ENCODE measurements at places on chromosomes 11 and 22.

DNA sequence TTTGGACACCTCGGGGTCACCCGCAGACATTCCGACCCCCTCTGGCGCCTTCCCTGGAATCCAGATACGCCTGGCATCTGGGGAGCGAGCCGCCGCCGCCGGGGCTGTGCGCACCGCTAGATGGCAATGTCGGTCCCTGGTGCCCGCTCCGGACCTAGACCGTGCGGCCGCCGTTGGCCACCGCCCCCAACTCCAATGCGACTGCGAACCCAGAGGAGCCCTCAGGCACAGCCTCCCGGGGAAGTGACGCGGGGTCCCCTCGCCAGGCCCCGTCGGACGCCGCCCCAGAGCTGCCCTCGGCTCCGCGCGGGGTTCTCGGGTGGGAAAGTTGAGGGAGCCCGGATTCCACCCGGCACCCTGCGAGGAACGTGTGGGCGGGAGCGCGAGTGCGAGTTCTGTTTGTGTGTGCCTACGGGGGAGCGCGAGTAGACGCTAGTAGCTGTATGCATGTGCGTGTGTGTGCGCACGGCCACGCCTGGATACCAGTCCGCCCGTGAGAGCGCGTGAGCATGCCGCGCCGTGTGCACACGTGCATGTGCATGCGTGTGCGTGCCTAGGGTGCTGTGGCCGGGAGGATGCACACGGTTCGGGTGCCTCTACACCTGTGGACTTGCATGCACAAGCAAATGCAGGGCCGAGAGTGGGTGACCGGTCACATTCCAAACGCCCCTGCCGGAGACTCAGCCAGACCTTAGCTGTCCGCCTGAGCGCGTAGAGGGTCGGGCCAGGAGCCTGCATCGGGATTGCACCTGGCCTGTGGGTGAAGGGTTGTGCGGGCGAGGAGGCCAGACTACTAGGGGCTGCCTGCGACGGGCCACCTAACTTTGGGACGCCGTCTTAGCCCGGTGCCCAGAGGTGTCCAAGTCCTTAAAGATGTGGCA lies 1.9 kb downstream of the CHRM4 start:
- no peak for DNase-seq

- no peak for DNase-seq
Measured at GRCh38 chr11:2095542-2095941, 43.6 kb downstream of the IGF2 start.

DNA sequence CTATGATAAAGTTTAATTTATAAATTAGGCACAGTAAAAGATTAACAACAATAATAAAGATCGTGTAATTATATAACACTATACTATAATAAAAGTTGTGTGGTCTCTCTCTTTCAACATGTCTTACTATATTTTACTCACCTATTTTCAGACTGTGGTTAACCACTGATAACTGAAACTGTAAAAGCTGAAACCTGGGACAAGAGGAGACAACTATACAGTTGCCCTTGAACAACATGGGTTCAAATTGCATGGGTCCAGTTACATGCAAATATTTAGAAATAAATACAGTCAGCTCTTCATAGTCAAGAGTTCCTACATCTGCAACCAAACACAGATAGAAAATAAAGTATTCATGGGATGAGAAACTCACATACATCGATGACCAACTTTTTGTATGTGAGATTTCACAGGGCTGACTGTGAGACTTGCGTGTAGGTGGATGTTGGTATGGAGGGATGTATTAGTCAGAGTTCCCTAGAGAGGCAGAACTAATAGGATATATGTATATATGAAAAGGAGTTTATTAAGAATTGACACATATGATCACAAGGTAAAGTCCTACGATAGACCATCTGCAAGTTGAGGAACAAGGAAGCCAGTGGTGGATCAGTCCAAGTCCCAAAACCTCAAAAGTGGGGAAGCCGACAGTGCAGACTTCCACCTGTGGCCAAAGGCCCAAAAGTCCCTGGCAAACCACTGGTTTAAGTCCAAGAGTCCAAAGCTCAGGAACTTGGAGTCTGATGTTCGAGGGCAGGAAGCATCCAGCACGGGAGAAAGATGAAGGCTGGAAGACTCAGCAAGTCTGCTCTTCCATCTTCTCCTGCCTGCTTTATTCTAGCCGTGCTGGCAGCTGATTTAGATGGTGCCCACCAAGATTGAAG lies 359.5 kb downstream of the INSC start:
- no peak for DNase-seq

- DNase-seq: no peak
Measured at GRCh38 chr11:3227568-3228444, 4.4 kb downstream of the MRGPRE start.

DNA sequence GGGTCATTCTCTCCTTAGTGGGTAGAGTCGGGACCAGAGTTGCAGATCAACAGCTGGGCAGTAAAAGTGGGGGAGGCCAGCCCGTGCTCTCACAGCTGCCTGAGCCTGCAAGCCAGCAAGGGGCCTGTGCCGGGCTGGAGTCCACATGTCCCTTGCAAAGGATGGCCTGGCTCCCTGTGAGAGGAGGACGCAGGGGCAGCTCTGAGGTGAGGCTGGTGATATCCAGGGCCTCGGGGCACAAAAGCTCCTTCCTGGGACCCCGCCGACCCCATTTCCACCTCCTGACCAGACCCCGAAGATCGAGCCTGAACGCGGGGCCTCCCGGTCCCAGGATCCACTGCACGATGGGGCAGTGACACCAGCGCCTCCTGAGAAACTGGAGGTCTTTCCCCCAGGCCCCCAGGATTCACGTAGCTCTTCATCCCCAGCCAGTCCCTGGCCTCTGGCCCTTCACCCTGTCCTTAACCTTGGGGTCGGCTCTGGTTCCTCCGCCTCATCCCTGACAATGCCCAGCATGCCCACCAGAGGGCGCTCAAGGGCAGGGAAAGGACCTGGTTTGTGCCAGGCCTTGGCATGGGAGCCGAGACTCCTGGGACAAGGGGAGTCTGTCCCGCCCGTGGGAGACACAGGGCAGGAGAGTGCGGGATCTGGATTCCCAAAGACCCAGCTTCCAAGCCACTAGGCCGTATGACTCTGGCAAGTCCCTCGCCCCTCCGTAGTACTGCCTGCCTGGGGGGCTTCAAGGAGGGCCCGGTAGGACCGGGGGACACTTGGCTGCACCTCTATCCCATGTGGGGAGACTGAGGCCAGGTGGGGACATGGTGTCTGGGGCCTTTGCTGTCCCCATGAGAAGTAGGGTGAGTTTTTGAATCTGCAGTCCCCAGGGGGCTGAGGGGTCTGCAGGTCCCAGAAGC lies 17.8 kb upstream of the WNT7B start:
- peak; percentile 61 for DNase-seq

DNA sequence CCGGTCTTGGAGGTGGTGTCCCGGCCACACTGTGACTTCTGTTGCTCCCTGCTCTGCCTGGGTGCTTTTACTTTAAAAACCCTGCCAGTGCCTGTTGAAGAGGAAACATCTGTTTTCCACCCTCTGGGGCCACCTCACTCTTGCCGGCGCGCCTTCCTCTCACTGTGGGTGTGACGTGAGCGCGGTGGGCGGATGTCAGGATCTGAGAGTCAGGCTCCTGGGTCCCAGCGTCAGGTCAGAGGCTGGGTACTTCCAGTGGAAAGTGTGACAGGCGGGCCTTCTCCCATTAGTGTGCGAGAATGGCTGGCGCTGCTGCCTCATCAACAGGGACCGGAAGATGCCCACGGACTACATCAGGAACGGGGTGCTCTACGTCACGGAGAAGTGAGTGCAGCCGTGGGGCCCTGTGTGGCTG lies 54.2 kb downstream of the GRAMD4 start:
- DNase-seq: peak; percentile 70

DNA sequence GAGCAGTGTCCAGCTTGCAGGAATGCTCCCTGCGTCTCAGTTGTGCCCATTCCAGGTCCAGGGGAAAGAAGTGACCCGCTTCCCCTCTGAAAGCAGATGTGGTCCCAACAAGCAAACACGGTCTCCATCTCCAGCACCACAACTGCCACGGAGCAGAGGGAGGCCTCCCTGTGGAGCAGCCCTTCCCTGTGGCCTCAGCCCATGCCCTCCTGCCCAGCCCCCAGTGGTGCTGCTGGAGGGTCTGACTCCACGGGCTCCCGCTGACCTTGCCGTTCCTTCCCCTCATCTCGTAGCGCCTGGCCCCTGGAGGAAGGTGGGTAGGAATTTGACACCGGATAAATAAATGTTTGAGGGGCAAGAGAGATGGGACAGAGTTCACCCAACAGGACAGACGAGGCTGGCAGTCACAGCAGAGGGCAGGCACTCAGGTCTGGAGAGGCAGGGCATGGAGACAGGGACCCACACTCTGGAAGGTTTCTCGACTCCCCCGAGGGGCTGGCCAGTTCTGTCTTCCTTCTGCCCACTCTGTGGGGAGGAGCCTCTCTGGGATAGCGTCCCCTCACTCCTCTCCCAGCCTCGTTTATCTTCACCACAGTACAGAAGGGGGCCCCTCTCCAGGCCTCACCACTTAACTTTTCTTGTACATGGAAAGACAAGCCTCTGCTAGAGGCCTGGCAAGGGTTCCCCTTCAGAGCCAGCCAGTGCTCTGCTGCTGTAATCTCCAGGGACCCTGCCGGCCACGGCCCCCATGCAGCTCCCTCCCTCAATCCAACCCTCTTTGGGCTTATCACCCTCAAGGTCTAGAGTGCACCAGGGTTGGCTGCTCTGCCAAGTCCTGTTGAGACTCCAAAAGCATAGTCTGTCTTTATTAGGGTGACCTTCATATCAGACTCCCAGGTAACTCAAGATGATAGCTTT lies 7.5 kb upstream of the ST3GAL4 start:
- no peak for DNase-seq

- peak; percentile 54 for DNase-seq
Measured at GRCh38 chr22:21102659-21103267, 57.0 kb downstream of the LRRC74B start.

DNA sequence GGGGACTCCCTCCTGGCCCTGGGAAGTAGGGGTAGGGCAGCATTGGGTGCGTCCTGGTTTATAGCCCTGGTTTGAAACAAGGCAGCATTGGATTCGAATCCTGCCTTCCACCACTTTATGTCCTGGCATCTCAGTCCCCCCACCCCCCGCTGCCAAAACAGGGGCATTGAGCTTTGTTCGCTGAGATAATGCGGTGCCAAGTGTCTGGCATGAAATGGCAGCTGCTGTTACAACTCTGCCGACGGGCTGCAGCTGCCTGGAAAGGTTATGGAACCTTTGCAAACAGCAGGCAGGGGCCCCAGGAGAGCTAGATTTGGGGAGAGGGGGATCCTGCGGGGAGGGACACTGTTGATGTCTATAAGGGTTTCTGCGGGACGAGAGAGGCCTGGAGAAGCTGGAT lies 1.9 kb downstream of the TST start:
- no peak for DNase-seq

- DNase-seq: no peak
Measured at GRCh38 chr22:24867323-24868022, 61.5 kb downstream of the SGSM1 start.

DNA sequence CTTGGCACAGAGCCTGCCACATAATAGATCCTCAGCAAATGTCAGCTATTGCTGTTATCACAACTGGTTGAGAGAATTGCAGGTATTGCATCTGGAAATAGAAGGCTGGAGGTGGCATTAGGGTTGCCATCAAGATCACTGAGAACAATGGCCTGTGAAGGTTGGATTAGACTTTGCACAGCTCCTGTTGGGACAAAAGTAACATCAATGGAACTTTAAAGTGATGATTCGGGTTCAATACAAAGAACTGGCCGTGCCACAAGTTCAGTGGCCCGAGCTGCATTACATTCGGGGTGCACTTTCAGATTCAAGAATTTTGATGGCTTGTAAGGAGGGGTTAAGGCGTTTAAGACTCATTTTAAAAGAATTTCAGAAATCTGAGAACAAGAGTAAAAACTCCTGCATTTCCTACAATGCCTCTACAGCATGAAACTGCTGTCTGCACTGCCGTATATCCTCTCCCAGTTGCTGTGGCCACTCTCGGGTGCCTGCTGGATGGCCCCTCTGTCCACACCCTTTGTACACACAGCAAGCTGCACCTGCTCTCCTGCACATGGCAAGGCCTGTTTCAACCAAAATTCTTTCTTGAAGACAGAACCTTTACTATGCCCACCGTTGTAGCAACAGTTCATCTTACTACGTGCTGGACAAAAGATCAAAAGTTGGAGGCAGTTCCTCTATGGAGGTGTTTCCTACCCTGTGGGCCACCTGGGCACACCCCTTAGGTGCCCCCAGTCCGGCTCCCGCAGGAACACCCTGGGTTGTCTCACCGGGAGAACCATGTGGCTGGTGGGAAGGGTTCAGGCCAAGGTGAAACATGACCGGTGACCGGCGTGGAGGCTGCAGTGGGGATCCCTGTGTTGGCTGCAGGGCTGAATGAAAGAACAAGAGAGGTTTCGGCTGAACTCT lies 17.5 kb upstream of the SHANK2 start:
- DNase-seq: no peak

DNA sequence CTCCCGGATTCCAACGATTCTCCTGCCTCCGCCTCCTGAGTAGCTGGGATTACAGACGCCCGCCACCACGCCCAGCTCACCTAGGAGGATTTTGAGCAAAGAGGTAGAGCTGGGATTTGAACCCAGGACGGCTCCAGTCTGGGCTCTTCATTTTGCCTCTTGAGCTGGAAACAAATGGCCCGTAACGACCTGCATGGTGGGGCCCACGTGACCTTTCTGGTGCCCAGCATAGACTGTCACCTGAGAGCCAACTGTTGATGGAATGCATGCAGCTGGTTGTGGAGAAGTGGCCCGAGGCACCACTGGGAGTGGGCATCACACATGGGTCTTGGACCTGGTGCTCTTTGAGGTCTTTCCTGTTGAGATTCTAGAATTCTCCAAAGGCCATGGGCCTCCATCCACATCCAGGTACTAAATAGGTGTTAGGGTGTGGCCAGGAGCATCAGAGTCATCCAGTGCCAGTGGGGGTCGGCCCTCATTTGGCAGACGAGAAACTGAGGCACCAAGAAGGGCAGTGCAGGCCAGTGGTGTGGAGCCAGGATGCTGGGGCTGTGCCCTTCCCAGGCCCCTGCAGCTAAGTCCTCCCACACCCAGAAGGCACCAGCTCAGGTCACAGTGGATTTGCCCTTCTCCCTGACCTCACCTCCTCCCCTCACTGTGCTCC lies 3.9 kb downstream of the ATF4 start:
- no peak for DNase-seq

GRCh38 chr22:38012604-38013072 lies 28.3 kb upstream of the SOX10 start:
- DNase-seq: no peak

DNA sequence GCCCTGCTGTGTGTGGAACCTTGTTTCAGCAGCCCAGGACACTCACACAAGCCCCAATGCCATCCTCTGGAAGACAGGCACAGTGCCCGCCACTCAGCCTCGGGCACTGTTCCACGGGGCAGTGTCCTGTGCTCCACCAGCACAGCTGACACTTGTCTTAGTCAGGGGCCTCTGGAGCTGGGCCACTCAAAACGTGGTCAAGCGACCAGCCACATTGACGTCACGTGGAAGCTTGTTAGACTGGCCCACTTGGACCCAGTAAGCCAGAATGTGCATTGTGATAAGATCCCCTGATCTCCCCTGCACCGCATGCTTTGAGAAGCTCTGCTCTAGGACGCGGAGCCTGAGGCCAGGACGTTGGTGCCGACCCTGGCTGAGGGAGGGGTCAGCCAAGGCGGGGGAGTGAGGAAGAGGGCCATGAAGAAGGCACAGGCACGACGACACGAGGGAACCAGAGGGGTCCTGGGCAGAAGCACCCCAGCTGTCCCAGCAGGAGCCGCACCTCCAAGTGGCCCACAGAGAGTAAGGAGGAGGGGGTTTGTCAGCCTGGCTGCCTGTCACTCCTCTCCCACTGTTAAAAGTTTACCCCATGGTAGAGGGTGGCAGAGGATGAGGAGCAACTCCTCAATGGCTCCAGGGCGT lies 64.6 kb downstream of the LINC01488 start:
- no peak for DNase-seq

GRCh38 chr22:20782596-20783299 lies 8.8 kb downstream of the SERPIND1 start:
- DNase-seq: no peak

Data from activated effector memory CD4-positive, alpha-beta T cell treated with Interleukin-2 at 50 U/mL for 16 hours (primary cell).